ENCODE measurements at places on chromosomes 2 and 18. TPM values are rescaled to one million over a fixed set of nuclear protein-coding genes. Genes with fewer than 3 reads are reported as not detected.

The MYOM1 gene
- total RNA-seq = 0.26 TPM

The ADCYAP1 gene
- not detected for total RNA-seq

The ACVR2A gene
- 3.5 TPM for total RNA-seq

The FEV gene
- not detected for total RNA-seq

The CNGA3 gene
- total RNA-seq = not detected

The PRKCE gene
- 30.7 TPM for total RNA-seq

The HSBP1L1 gene
- total RNA-seq = 3.4 TPM

The MYL1 gene
- not detected for total RNA-seq

The ABCG8 gene
- total RNA-seq = not detected

The ABHD1 gene
- total RNA-seq = not detected

DNA sequence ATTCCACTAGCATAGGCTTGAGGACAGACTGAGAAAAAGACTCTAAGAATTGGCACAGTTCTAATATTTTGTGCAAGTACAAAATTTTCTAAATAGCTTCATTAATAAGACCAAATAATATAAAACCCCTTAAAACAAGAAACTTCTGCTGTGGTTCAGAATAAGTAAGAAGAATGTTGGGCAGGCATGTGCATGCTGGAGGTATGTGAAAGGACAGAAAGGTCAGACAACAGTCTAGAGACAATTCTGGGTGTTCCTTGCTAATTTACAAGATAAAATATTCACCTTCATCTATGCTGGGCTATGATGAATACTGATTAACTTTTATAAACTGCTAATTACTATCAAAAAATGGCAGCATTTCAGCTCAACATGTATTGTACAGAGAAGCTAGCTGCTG lies 14.9 kb downstream of the CEBPZOS start:
- DNase-seq = no peak

DNA sequence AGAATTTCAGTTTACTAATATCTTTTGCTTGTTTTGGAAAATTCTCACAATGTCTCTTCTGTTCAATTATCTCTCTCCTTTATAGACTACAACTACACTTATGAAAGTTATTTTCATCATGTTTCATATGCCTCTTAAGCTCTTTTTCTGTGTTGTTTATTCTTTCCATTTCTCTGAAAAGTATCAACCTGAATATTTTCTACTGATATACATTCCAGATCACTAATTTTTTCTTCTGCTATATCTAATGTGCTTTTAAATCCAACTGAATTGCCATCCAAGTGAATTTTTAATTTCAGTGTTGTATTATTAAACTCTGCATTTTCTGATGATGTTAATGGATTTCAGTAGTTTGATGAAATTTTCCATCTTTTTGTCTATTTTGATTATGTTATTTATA lies 301.3 kb downstream of the HRH4 start:
- no peak for DNase-seq

DNA sequence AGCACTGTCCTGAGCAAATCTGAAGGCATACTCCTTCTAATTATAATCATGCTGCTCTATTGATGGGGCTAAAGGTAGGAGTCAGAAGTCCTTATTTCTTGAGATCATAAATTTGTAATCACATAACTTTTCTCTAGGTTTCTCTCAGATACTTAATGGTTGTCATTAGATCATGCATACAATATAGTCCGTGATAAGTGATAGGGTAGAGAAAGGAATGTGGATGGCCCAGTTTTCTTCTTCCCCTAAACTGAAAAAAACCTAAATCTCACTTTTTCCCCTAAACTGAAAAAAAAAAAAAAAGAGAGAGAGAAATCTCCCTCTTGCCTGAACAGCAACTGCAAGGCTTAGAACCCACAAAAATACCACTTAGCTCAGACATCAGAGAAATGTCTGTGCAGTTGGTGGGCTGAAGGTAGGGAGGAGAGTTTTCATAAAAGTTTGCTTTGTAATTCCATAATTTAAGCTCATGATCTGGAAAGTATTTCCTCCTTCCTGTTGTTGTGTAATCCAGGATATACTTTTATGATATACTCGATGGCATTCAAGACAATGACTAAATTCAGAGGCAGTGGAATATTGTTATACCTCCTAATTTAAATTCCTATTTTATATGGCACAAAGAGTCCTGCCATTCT lies 79.3 kb upstream of the ITPRID2 start:
- peak; percentile 30 for DNase-seq

DNA sequence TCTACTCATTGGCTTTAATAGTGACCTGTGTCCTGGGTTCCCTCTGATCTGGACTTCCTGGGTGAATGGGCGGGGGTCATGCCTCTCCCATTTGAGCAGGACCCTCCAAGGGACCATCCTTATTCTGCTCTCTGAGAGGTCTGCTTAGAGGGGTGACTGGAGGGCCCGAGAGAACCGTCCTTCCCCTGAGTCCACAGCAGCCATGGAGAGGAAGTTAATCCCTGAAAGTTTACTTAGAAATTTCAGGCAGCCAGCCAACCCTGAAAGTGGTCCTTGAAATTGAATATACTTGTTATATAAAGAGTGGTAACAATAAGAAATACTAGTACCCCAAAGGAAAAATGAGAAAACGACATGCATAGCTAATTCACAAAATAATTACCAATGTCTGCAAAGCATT lies 226.1 kb downstream of the DYSF start:
- DNase-seq = no peak

DNA sequence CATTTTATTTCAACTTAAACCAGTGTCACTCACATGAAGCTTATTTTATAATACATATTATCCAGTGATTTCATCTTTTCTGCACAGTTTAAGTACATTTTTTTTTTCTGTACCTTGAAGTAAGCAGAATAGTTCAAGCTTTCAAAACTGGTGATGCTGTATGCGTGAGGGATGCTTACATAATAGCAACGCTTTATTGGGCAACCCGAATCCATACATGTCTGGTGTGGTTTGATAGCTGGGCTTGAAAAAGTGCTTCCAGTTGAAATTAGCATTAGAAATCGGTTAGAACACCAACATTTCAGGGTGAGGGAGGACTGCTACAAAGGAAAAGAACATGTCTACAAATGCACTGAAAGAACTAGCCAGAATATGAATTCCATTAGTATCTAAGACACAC lies 117.4 kb downstream of the MBP start:
- no peak for DNase-seq

DNA sequence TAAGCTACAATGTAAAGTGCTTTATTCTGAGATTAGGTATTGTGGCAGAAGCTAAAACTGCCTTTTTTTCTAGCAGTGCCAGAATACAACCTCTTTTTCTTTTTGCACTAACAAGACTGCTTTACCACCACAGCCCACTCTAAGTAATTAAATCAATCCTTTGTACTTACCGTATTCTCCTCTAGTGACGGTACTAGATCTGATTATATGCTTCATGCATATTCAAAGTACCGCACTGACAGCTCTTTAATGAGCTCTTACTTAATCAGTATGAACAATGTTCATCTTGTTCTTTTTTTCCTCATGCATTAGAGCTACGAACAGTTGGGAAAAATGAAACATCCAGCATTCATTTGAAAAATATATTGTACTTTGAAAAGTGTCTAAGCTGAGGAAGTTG lies 16.1 kb upstream of the OTX1 start:
- DNase-seq = no peak

DNA sequence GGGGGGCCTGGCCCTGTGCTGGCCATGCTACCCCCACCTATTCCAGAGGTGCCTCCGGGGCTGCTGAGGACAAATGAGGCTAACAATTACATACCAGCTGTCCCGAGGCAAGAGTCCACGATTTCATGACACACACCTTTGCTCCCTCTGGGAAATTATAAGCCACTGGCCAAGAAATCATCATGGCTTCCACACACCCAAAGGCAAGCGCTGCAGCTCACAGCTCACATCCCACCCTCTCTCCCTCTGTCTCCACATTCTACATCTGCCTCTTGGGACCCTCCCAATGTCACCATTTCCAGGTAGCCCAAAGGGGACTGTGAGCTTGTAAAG lies 134.4 kb downstream of the HDAC4 start:
- DNase-seq = no peak

DNA sequence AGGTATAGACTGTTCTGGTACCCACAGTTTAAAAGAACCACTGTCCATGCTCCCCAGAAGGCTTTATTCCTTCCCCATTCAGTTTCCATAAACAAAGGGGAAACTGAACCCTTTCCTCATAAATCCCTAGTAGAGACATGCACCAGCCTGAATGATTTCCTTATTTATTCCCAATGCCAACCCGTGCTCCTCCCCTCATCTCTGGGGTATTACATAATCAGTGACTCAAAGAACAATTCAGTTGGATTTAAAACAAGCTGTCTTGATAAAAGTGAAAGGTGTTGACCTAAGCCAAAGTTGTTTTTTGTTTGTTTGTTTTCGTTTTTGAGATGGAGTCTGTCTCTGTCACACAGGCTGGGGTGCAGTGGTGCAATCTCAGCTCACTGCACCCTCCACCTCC lies 418.5 kb upstream of the CNTNAP5 start:
- no peak for DNase-seq

DNA sequence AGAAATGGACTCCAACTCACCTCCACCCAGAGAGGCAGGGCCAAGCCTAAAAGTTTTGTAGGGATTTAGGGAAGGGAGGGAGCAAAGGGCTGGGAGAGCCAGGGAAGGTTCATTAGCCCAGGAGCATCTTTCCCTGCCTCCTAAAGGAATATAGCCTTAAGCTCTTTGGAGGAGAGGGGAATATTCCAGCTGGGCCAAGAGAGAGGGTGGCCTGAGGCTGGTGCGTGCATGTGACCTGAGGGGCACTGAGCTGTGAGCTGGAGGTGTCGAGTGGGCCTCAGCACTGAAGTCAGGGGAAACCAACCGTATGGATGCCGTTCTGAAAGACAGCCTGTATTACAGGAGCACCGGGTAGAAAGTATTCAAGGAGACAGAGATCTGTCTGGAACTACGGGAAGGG lies 112.6 kb downstream of the KLHL29 start:
- DNase-seq = no peak

GRCh38 chr2:152349416-152349815 lies 14.4 kb downstream of the FMNL2 start:
- no peak for DNase-seq

DNA sequence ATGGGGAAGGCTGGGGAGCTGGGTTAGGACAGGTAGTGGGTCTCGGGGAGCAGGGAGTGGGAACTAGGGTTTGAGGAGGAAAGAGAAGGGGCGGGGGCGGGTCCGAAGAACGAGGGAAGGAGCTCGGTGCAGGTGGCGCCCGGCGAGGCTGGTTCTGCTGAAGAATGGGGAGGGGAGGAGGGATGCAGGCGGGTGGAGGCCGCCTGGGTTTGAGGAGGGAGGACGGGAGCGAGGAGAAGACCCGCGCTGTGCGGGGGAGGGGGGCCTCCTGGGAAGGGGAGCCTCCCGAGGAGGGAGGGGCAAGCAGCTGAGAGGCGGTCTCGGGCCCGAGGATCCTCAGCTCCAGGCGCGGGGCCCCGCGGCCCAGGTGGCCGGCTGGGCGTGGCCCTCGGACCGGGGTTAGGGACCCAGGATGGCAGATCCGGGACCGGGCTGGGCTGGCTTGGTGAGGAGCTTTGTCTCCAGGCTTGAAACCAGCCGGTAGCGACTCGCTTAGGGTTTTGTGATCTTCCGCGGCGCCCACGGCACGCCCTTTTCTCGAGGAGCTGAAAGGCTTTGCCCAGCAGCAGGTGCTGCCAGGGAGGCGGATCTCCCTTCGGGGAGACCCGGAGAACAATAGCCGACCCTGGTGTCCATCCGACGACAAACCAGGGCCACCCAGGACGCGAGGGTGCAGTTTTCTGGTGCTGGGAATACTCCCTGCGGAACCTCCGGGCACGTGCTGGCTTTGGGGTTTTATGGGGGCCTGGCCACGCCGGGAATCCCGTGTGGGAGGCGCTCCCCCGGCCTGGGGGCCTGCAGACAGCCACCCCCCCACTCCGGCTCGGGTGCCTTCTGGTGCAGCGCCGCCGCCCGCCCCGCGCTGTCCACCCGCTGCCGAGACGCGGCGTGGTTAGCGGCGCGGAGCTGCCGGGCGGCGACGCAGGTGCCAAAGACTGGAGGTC lies 1.4 kb downstream of the DPYSL5 start:
- DNase-seq = no peak

GRCh38 chr2:102780467-102780866 lies 18.6 kb downstream of the TMEM182 start:
- DNase-seq = no peak

DNA sequence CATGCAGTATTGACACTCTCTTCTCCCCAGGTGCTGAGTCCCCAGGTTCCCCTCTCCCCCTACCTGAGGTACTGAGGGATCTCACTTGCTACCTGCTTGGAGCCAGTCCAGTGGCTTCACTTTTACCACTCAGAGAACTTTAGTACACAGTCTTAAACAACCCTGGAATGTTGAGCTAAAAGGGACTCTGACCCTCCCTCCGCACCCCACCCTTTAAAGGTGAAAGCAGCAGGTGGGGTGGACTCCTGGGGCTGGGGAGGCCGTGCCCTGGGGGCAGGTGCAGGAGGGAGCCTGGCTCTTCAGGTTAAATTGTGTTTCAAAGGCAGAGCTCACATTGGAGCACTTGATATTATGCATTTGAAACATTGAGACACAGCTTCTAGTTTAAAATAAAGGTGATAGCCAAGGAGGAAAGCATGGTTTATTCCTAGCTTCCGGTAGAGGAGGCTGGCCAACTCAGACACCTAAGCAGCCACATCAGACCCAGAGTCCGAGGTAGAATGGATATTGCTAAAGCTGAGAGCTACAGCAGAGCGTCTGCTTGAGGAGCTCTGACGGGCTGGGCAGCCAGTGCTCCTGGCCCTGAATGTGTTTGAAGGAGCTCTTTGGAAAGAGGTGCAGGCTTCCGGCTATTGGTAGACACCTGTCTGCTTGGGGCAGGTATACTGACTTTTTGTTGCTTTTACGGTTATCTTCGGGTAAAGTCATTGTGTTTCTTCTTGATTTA lies 196.4 kb downstream of the AGAP1 start:
- DNase-seq = no peak

- DNase-seq = no peak
Measured at GRCh38 chr18:23056315-23056714, 79.0 kb upstream of the CABLES1 start.

- no peak for DNase-seq
Measured at GRCh38 chr2:176745543-176746200, 466.9 kb upstream of the HNRNPA3 start.

GRCh38 chr2:190043441-190043840 lies 19.1 kb downstream of the MSTN start:
- DNase-seq = no peak

GRCh38 chr18:35334821-35335220 lies 9.4 kb downstream of the ZNF24 start:
- no peak for DNase-seq

- DNase-seq = no peak
Measured at GRCh38 chr2:219499058-219499307, 292 bp downstream of the GMPPA start.

All from dermis microvascular lymphatic vessel endothelial cell (primary cell).